ENCODE measurements at places on chromosomes 1 and 21.

DNA sequence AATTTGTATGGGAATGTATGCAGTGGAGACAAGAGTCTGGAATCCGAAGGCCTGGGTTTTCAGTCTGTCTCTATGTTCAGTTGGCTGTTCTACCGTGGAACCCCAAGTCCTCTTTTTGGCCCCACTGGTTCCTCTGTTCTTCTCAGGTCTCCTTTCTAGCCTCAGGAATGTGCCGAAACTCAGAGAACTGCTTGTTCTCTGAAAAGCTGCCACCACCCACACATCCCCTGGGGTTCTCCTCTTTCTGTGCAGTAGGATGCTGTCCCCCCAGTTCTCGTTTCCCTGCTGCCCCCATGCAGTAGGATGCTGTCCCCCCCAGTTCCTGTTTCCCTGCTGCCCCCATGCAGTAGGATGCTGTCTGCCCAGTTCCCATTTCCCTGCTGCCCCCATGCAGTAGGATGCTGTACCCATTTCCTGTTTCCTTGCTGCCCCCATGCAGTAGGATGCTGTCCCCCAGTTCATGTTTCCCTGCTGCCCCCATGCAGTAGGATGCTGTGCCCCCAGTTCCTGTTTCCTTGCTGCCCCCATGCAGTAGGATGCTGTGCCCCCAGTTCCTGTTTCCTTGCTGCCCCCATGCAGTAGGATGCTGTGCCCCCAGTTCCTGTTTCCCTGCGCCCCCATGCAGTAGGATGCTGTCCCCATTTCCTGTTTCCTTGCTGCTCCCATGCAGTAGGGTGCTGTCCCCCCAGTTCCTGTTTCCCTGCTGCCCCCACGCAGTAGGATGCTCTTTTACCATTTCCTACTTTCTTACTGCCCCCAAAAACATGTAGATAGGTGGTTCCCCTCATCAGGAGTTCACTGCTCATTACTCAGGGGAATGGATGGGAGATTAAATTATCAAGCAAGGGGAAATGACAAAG is 35.3 kb downstream of the OPTC start:
- no peak for DNase-seq

- no peak for DNase-seq
Observed at GRCh38 chr1:171754971-171755370, 13.1 kb upstream of the VAMP4 start.

DNA sequence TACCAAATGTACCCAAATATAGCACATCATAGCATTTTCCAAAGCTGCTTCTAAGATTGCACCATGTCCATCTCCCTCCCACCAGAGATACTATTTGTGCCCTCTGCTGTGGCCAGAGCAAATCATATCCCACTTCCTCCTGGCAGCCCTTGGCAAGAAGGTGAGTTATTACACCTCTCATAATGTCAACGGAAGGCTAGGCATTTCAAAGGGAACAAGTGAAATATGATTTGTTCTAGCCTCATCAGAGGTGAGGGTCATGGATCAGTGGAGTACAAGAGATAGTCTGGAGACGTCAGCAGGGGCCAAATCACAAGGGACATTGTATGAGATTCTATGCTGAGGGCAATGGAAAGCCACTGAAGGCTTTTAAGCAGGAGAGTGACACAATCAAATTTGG is 90.2 kb upstream of the BCAR3 start:
- no peak for DNase-seq

DNA sequence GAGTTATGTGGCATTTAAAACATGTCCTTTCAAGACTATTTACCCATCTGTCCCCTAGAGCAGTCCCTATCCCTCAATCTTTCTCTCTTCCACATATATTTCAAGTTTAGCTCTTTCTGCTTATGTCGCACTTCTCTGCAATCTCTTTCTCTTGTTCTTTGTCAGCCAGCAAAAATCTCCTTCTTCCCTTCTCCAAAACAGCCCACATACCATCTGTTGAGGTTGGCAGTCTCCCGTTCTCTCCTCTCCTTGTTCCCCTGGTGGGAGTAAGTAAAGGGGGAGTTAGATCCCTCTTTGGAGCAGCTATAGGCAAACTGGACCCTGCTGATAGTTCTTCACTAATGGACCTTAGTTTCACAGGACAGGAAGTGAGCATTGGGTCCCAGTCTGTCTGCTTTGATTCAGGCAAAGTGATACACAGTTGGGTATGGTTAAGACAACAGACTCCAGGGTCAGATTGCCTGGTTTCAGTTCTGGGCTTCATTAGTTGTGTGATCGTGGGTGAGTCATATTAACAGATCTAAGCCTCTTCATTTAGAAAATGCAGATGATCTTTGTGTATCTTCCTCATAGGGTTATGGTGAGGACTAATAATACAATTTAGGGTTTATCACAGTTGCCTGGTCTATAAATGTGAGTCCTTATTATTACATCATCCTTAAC is 19.7 kb downstream of the BRINP2 start:
- DNase-seq = no peak

GRCh38 chr1:10759413-10760200 is 36.8 kb downstream of the CASZ1 start:
- no peak for DNase-seq

DNA sequence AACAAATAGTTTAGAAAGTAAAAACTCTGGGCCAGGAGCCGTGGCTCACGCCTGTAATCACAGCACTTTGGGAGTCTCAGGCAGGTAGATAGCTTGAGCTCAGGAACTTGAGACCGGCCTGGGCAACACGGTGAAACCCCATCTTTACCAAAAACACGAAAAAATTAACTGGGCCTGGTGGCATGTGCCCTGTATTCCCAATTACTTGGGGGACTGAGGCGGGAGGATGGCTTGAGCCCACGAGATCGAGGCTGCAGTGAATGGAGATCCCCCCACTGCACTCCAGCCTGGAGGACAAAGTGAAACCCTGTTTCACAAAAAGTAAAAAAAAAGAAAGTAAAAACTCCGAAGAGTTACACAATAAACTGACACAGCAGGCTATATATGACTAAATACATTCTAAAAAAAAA is 10.6 kb downstream of the CEP170 start:
- DNase-seq = no peak

DNA sequence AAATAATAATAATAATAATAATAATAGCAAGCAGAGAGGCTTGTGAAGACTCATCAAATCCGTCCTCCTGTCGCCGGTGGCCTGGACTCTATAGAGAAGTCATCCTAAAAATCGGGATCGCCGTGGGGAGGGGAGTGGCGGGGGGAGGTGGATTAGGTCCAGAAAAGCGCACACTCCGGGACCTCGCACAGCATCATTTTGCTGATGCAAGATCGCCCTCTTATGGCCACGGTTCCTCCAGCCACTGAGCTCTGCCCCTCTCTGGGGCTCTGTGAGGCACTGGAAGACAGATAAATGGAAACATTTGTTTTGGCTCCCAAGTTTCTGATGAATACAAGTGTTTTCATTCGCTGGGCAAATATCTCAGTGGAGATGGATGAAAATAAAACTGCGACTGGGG is 612.0 kb downstream of the MATN1 start:
- no peak for DNase-seq

DNA sequence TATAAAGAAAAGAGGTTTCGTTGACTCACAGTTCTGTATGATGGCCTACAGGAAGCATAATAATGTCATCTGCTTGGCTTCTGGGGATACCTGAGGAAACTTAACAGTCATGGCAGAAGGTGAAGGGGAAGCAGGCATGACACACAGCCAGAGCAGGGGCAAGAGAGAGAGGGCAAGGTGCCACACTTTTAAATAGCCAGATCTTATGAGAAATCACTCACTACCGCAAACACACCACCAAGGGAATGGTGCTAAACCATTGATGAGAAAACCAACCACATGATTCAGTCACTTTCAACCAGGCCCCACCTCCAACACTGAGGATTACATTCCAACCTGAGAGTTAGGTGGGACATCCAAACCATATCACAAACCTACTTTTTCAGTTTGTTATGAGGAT is 245.9 kb upstream of the SGIP1 start:
- no peak for DNase-seq

DNA sequence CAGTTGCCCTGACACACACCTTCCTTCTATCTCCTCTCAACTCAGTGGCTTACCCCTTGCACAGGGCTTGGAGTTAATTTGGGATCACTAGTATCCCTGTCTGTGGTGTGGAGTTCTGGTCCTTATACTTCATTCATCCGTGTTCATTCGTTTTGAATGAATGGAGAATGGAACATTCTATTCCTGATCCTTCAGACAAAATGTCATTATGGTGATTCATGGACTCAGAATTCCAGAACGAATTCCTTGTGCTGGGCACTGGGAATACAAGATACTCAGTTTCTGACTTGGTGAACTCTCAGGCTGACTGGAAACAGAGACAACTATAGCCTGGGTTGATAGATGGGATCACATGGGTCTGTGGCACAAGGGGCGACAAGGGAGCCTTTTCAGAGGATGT is 49.9 kb upstream of the TRABD2B start:
- DNase-seq = no peak

DNA sequence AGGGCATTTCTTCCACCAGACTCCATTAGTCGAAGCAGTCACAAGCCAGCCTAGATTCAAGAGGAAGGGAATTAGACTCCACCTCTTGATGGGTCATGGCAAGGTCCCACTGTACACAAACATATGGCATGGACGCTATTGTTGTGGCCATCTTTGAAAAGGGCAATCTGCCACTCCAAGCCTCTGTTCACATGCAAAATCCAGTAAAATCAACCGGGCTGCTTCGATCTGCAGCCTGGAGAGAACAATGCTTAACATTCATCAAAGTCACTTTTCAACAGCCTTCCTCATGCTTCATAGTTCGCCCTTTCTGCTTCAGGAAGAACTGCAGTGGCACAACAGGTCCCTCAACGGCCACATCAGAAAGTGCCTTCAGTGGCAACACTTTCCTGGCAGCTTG is 28.0 kb upstream of the GJB5 start:
- no peak for DNase-seq

- no peak for DNase-seq
Observed at GRCh38 chr1:164618202-164618564, 59.2 kb downstream of the PBX1 start.

DNA sequence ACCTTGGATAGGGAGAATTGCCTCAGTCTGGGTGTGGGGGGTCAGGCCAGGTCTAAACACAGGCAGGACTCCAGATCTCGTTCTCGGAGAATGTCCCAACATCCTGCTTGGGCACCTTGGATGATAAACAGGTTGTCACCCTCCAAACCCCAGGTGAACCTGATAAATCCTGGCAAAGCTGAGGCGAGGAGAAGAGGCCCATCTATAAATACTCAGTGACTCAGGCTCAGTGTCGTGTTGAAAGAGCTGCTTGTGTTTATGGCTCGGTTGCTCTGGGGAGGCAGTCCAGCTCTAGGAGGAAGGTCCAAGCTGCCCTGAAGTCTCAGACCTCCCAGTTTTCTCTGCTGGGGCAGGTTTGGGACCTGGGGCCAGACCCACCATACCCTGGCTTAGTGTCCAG is 15.8 kb upstream of the TRIM63 start:
- no peak for DNase-seq

DNA sequence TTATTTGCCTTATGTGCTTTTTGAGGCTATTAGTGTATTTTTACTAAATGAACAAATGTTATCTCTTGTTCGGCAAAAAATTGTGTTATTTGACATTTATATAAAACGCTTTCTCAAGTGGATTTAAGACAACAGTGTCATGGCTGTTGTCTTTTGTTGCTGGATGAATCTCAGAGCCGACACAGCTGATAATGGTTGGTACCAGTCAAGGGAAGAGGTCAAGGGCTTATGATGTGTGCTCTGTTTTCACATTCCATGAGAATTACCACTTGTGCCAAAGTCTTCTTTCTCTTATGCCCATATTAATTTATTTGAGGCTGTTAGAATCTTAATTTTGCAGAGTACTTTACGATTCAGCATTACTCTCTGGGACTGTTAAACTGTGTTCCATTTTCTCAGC is 17.9 kb upstream of the CD101 start:
- DNase-seq = no peak

All from stimulated activated CD4-positive, alpha-beta T cell treated with anti-CD3 and anti-CD28 coated beads, Interleukin-4, amount 100 ng/mL, for 4 hours (primary cell).